ENCODE measurements at places on chromosomes 12 and 14.

GRCh38 chr14:91374287-91374878, 43.2 kb downstream of the CCDC88C start:
- DNase-seq, result no peak

DNA sequence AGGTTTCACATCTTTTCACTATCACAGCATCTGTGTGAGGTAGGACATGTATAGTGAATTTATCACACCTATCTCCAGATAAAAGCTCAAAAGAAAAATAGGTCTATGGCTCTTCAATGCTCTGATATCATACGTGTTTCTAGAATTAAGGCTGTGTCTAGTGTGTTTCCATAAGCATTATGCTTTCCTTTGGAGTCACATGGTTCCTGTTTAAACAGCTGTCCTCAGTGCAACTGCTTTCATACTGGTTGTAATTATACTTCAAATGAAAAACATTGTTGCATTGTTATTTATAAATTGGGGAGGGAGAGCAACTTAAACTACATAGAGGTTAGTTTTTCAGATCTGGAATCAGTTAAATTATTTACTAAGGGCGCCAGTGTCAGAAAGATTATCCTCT, 151.6 kb downstream of the SYT1 start:
- DNase-seq, result no peak

- DNase-seq, result no peak
Measured at GRCh38 chr14:103890821-103891666, 37.2 kb upstream of the TDRD9 start.

- no peak for DNase-seq
Measured at GRCh38 chr14:105374389-105374788, 23.9 kb upstream of the TEX22 start.

GRCh38 chr14:68574906-68575305, 218.0 kb downstream of the ZFP36L1 start:
- DNase-seq, result no peak

DNA sequence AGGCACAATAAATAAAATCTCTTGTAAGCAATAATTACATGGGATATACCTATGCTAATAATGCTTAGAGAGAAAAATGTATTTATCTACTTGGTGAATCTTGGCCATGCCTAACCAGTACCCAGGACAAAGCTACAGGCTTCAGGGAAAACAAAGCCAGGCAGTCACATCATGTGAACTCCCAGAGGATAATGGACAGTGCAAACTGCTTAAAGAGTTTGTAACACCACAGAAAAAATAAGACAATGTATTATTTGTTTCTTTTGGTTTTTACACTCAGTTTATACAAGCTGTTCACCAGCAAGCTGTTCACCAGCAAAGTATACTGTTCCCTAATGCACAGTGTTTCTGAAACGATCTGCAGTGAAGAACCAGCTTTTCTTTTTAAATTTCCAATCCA, 38.0 kb downstream of the DICER1 start:
- no peak for DNase-seq

DNA sequence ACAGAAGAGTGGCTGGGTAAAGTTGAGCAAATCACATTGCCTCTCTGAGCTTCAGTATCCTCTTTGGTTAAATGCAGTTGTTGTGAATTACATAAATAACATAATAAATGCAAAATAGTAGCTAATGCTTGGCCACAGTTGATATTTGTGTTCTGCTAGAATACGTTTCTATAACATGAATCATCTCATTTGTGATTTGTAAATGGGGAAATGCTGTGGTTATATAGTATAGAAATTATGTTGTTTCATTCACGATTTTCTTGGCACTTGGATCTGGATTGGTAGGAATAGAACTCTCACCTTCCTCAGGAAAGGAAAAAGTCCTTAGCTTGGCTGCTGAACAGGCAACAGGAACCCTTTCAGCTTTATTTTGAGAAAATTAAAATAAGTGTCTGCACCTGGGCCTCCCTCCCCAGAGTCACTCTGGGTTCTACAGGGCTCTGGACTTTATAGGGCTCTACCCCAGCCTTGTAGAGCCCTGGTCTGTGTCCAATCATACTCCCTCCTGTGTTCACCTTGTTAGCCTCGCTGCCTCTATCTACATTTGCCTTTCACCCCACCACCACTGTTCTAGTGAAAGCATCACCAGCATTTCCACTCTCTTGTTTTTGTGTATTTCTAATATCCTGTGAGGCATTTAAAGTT, 107.7 kb upstream of the BCAT1 start:
- no peak for DNase-seq

DNA sequence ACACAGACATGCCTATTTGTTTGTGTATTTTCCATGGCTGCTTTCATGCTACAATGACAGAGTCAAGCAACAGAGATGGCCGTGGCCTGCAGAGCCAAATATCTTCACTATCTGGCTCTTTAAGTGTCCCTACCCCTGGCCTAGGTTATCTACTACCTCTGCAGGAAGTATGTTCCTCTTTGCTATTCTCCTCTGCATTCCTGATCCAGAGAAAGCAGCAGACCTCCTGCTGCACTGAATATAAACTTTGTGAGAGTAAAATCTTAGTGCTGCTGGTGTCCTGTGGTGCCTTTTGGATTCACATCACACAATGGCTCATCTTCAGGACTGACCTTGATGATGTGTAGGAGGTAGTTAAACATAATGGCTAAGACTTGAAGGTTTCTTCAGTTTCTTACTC, 233.4 kb downstream of the IPO8 start:
- DNase-seq, result no peak

- DNase-seq, result no peak
Measured at GRCh38 chr14:77880056-77880455, 80.1 kb downstream of the ADCK1 start.

DNA sequence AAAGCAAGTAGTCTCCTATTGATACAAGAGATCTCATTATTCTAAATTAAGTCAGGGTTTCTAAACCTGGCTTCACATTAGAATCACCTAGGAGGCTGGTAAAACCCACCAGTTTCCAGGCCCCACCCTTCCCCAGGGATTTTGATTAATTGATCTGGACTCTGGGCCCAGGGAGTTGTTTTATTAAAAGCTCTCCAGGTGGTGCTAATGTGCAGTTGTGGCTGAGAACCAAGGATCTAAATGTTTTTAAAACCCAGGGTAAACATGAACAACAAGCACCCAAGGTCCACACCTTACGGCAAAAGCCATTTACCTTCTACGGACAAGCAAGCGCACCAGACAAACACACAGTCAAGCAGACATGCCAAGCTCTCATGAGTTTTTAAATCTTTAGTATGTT, 73.9 kb downstream of the SLC2A13 start:
- no peak for DNase-seq

DNA sequence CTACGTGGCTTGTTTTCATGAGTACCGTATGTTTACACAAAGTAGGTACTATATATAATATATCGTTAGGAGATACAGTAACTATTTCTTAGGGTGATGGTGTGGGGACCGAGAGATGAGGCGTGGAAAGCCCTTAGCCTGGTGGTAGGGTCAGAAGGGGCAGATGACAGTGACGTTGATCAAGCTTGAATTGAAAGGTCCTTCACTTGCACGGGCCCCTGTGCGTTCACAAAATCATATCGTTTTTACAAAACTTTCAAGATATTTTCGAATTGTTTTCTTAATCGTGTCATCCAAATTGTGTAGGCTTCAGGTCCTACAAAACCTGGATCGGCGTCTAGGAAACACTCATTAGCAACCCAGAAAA, 881 bp upstream of the SOS2 start:
- DNase-seq, result no peak

DNA sequence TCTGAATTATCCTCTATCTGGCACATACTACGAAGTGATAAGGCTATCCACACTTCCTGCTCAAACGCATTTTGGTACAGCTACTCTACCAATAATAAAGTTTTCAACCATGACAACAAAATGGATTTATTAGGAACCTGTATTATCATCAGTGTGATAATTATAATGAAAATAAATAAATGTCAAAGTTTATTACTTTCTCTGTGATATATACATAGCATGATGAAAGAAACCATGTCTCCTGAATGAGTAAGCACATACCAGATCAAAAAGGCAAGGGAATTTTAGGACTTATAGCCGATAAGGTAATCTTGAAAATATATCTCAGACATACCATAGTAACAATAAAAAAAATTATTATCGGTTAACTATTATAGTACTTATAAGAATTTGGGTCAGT, 61.1 kb downstream of the CPNE8 start:
- no peak for DNase-seq

DNA sequence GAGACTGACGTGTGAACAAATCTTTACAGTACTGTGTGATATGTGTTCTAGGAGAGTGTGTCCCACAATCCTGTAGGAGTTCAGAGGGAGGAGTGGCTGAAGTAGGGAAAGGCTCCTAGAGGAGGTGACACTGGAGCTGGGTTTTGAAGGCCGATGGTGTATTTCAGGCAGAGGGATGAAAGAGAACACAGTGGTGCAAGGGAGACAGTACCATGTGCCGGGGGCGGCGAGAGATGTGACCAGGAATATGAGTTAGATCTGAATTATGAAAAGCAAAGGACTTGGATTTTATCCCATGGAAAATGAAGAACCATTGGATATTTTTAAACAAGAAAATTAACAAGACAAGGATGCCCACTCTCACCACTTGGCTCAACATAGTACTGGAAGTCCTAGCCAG, 77.0 kb upstream of the ESRRB start:
- no peak for DNase-seq

DNA sequence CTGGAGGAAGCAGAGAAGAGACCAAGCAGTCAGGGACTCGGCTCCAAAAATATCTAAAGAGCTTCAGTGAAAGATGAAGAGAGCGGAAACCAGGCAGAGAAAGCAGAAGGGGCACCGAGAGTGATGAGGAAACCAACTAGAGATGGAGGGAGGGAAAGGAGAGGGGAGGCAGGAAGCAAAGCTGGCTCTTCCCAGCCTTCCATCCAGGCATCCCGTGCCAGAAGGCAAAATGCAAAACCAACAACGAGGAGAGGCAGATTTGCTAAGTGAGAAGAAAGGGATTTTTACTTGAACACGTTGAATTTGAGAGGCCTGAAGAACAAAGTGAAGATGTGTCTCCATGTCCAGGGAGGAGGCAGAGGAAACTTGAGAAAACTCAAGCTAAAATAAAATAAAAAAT, 90.1 kb downstream of the NUAK1 start:
- DNase-seq, result no peak

DNA sequence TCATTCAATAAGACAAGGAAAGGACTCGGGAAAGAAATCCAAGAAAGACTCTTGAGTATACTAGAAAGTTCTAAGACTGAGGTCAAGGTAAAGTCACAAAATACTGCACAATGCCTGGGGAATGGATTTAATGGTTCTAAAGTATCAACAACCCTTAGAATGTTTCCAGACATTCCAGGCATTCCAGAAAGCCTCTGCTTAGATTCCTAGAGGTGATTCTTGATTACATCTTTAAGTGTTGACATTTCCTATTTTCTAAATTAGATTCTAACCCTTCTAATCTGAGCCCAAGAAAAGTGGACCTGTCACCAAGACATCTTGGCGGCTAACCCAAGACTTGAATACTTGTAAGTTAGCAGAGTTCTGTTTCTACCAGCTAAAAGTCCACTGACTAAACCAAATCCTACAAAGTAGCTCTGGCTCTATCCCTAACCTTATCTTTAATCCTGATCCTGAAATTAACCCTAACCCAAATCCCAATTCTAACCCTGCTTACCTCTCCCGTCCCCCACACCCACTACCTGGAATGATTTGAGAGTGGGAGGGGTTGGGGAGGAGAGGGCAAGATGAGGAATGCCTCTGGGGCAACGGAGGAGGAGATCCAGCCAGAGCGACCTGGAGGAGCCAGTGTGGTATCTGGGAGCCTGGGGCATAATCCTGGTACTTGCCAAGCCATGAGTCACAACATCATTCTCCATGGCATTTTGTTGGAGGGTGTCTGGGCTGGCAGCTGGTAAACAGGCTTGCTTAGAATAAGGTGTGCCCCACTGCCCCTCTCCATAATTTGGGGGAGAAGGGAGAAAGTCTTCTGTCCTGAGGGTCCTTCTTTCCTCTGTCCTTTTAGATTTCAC, 93.4 kb upstream of the HOXC13 start:
- DNase-seq, result no peak

DNA sequence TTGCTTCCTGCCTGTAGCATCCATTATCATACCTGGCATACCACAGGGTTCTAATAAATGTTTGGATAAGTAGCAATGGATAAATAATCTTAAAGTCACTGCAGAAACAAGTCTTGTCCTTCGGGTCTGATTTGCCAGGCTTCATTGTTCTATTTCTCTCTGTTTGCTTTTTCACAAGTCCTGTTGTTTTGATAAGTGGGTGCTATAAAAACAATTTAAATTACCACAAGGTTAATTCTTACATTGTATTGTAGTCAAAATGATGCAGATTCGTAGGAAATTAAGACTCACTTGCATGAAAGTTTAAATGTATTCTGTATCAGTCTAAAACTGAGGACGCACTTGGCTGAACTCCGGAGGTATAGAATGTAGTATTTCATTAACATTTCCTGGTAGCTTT, 429.9 kb downstream of the NELL2 start:
- no peak for DNase-seq

DNA sequence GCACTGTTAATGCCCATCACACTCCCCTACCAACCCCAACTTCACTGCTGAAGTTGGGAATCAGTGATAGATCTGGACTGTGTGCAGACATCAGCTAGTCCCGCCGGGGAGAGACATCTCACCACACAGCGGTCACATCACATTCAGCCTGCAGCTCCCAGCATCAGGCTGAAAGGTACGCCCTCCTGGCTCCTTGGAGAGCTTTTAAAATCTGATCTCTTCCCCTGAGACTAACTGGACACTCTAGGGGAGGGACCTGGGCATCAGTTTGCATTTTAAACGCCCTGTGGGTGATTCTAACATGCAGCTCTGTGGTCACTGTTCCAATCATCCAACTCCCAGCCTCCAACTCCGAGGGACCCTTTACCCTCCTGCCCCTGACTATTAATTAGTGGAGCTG, 58.4 kb downstream of the CCDC85C start:
- no peak for DNase-seq

GRCh38 chr12:77294016-77294415, 228.6 kb upstream of the E2F7 start:
- no peak for DNase-seq

DNA sequence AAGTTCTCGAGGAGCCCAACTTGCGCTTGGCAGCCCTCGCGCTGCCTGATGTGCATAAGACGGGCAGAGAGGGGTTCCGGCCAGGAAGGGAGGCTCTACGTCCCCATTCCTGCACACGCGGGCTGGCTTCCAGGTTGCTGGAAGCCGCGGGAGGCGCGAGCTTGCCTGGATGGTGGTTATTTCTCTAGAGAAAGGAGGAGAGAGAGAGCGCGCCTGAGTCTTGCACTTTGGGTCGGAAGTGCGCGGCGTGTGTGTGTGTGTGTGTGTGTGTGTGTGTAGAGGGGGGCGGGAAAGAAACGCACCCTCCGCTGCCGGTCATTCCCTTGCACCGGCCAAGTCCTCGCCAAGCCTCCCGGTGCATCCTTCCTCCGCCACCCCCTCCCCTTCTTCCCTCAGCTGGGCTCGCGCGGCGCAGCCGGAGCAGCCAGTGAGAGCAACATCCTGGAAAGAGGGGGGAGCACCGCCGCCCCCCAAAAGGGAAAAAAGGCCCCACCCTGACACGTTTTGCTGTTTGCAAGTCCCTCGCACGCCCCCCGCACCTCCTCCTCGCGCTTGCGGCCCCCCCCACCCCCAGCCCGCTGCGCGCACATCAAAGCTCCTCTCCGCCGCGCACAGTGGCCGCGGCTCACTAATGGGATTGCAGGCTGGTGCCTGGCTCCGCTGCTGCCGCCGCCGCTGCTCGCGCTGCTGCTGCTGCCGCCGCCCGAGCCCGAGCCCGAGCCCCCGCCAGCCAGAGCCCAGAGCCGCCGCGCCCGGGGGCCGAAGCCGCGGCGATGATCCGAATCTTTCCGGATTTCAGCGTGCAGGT, 4.4 kb upstream of the NPAS3 start:
- DNase-seq, result peak; percentile 50

Measured in NCI-H2171 (cell line).